EL (cell line): ENCODE measurements at places on chromosomes 11 and 22.

DNA sequence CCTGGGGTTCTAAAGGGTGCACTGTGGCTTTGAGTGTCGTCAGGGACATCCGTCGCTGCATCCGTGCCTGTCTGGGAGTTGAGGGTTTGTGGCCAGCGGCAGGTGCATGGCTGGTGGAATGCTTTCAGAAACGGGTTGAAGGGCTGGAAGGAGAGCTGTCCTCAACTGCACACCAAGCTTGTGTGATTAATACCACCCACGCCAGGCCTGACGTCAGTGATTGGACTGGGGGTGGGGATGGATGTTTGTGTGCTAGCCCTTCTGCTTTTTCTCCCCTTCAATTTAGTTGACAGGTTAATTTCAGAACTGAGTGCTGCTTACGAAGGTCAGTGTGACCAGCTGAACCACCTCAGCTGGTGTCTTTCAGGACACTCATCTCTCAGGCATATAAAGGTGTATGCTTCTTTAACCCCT is 3.2 kb upstream of the GAB2 start:
- peak; percentile 64 for DNase-seq

DNA sequence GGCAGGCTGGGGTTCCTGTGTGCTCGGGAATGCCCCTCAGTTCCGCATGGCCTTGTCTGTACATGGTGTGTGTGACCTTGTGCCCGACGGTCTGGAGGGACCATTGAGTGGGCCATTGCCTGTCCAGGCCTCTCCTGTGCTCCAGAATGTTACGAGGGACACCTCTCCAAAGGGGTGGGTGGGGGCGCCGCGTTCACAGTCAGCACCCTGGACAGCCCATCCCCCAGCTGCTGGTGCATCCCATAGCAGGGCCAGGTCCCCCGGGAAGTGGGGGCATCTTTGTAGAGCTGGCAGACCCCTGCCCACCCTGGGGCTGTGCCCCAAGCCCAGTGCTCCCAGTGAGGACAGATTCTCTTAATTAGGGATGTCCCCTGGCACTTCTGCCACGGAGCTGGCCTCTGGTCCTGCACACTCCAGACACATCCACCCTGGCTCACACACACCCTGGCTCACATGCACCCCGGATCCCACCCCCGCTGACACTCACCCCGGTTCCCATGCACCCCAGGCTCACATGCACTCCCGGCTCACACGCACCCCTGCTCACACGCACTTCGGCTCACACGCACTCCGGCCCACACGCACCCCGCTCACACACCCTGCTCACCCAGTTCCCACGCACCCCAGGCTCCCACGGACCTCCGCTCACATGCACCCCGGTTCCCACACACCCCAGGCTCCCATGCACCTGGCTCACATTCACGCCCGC is 15.6 kb downstream of the TSPAN4 start:
- no peak for DNase-seq

DNA sequence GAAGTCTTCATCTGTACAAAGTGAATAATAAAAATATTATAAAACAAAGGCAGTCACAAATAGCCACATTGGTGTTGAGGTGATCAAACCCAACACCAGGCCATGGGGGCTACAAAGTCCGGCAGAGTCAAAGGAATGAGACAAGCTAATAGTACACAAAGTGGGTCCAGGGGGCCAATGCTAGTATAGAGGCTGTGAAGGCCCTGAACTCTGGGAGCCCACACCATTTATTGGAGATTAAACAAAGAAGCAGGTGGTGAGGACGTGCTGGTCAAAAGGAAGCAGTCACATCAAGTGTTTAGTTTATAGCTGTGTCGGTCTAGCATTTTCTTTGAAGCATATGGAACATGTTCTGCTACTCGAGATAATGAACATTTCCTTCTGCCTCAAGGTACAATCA is 58.6 kb upstream of the CCT8L2 start:
- DNase-seq = no peak

DNA sequence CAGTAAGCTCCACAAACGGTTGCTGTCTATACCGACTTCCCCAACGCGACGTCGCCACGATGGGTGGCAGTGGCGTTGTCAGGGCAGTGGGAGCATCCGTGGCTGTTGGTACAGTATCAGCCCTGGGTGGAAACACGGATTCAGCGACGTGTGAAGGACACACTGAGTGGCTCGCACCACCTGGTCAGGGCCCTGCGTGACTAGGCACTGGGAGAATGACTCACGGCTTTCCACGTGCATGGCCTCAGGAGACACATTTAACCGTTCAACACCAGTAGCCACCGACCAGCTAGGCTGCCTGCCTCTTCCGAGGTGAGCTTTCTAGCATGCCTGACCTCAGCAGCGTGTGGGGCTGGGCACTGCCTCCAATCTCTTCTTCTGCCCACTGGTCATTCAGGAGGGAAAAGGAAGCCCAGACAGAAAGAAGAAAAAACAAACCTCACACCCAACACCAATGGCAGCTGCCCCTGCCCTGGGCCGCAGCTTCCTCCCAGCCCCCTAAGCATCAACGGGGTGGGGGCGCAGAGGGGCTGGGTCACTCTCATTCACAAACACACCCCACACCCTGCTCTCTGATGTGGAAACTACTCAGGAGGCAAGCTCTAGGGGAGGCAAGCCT is 59.0 kb downstream of the MYH9 start:
- peak; percentile 92 for DNase-seq
